Body of pancreas (tissue), 4 donors: ENCODE measurements at places on chromosomes 7 and 10. TPM values are rescaled to one million over a fixed set of nuclear protein-coding genes. Genes with fewer than 3 reads are reported as not detected.

EPHB4 gene
- total RNA-seq = 33.6 TPM

GPR26 gene
- total RNA-seq = not detected

VIPR2 gene
- total RNA-seq = 10.9 TPM

CHST3 gene
- 19.4 TPM for total RNA-seq

CELF2 gene
- 11.2 TPM for total RNA-seq

CASTOR2 gene
- 9.6 TPM for total RNA-seq

RNF32 gene
- total RNA-seq = 0.99 TPM

GRCh38 chr7:139341776-139342226, 664 bp downstream of the FMC1 start:
- no peak for DNase-seq
- H3K4me3 ChIP-seq = peak overlapping the region; percentile 75
- peaks cover 22% of the 10 kb centered on the region for H3K4me1 ChIP-seq
- no peaks in the 10 kb centered on the region for H3K27me3 ChIP-seq
- no peaks in the 10 kb centered on the region for H3K36me3 ChIP-seq

GRCh38 chr7:101924171-101924570, 106.7 kb downstream of the CUX1 start:
- no peak overlapping the region for H3K4me3 ChIP-seq
- H3K4me1 ChIP-seq = peaks cover 21% of the 10 kb centered on the region
- no peaks in the 10 kb centered on the region for H3K36me3 ChIP-seq

DNA sequence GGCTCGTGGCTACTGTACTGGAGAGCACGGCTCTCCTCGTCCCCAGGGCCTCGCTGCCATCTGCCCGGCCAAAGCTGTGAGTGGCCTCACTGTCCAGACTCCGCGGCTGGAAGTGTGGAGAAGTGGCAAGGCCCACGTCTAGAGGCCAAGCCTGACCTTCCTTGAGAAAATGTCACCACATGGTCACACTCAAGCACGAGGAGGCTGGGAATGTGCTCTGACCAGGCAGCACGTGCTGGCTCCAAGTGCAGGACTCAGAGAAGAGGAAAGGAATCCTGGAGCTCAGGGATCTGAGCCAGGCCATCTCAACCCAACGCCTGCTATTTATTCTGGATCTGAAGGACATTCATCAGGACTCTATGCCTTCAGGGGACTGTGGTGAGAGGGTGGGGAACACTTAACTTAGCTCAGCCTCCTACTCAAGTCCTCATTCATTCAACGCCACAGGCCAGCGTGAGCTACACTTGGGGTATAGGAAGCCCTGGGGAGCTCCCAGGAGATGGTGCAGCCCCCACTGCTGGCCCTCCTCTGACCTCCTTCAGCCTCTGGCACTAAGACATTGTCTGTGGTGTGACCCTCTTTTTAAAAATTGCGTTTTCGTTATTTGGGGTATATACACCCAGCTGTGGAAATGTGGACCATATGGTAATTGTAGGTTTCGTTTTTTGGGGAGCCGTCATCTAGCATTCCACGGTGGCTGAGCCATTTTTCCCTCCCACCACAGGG, 29.0 kb downstream of the EN2 start:
- DNase-seq = no peak
- no peak overlapping the region for H3K4me3 ChIP-seq
- no peak overlapping the region for H3K27ac ChIP-seq
- peaks cover 6% of the 10 kb centered on the region for H3K4me1 ChIP-seq

GRCh38 chr10:13922586-13922985, 335.8 kb downstream of the PRPF18 start:
- H3K4me3 ChIP-seq = no peak overlapping the region
- no peak for DNase-seq
- no peak overlapping the region for H3K27ac ChIP-seq
- H3K36me3 ChIP-seq = no peaks in the 10 kb centered on the region
- H3K4me1 ChIP-seq = no peaks in the 10 kb centered on the region

GRCh38 chr7:154577141-154577873, 425.6 kb downstream of the PAXIP1 start:
- H3K4me1 ChIP-seq = no peaks in the 10 kb centered on the region
- no peak overlapping the region for H3K27ac ChIP-seq
- no peaks in the 10 kb centered on the region for H3K27me3 ChIP-seq
- H3K4me3 ChIP-seq = no peak overlapping the region
- no peak for DNase-seq

- no peak overlapping the region for H3K27ac ChIP-seq
- H3K27me3 ChIP-seq = no peaks in the 10 kb centered on the region
- no peaks in the 10 kb centered on the region for H3K4me1 ChIP-seq
- DNase-seq = no peak
- no peaks in the 10 kb centered on the region for H3K36me3 ChIP-seq
- no peak overlapping the region for H3K4me3 ChIP-seq
These were observed 132.0 kb downstream of the RPS24 start for GRCh38 chr10:78165617-78166016.

GRCh38 chr10:62186999-62187675, 81.5 kb downstream of the RTKN2 start:
- H3K36me3 ChIP-seq = no peaks in the 10 kb centered on the region
- DNase-seq = no peak
- no peaks in the 10 kb centered on the region for H3K27me3 ChIP-seq
- no peak overlapping the region for H3K27ac ChIP-seq
- H3K4me1 ChIP-seq = peaks cover 4% of the 10 kb centered on the region
